ENCODE measurements at places on chromosomes 3 and 15. TPM values are rescaled to one million over a fixed set of nuclear protein-coding genes. Genes with fewer than 3 reads are reported as not detected.

GRCh38 chr15:75749820-75750219, 37.2 kb upstream of the CSPG4 start:
- DNase-seq: no peak

- no peak for DNase-seq
Observed at GRCh38 chr3:133874344-133874743, 21.3 kb downstream of the RAB6B start.

Gene DTX3L
- total RNA-seq: 39.1 TPM

Gene FMN1
- total RNA-seq: 4.0 TPM

GRCh38 chr3:59056706-59057105, 6.9 kb upstream of the CFAP20DC start:
- DNase-seq: no peak

GRCh38 chr15:49720261-49720660, 99.4 kb downstream of the DTWD1 start:
- no peak for DNase-seq

GRCh38 chr15:29854413-29854812, 32.1 kb upstream of the TJP1 start:
- no peak for DNase-seq

DNA sequence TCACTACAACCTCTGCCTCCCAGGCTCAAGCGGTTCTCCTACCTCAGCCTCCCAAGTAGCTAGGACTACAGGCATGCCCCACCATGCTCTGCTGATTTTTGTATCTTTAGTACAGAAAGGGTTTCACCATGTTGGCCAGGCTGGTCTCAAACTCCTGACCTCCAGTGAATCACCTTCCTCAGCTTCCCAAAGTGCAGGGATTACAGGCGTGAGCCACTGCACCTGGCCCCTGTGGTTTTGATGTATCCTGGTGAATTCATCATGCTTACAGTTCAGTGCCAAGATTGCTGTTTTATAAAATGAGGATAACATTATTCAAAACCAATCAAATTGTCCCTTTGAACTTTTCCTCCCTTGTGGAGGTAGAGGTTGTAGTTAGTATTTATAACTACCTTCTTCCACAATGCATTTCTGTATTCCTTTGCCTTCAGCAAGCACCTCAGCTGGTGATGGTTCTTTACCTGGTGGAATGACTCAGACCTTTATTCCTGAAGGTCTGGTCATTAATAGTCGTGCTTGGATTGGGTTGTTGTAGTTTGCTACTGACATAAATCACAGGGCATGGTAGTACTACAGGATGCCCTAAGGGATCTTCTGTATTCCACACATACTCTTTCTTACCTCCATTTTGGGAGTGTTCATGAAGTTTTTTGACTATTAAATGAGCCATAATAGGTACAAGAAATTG, 76.9 kb downstream of the UBP1 start:
- peak; percentile 65 for DNase-seq

GRCh38 chr3:16599694-16600093, 5.5 kb downstream of the DAZL start:
- no peak for DNase-seq

GRCh38 chr3:141489203-141489602, 2.4 kb downstream of the RASA2 start:
- DNase-seq: no peak

- DNase-seq: peak; percentile 54
Observed at GRCh38 chr3:114660124-114660523, 366.3 kb downstream of the TIGIT start.

- no peak for DNase-seq
Observed at GRCh38 chr15:58558777-58559176, 127.0 kb downstream of the LIPC start.

Gene GOLGA6B
- not detected for total RNA-seq

- DNase-seq: no peak
Observed at GRCh38 chr3:149198611-149199010, 23.0 kb downstream of the CP start.

Gene GABRA5
- total RNA-seq: not detected

GRCh38 chr3:121992601-121993560, 29.2 kb downstream of the ILDR1 start:
- DNase-seq: no peak

Data from renal cortical epithelial cell (primary cell).